ENCODE measurements at places on chromosomes 3 and 15.
A peak's percentile ranks its signal among the peaks of the same experiment; 100 is the strongest.

GRCh38 chr3:45527727-45528126, 66.8 kb upstream of the LIMD1 start:
- DNase-seq = no peak

GRCh38 chr15:78841376-78841706, 30.1 kb upstream of the ADAMTS7 start:
- no peak for DNase-seq

DNA sequence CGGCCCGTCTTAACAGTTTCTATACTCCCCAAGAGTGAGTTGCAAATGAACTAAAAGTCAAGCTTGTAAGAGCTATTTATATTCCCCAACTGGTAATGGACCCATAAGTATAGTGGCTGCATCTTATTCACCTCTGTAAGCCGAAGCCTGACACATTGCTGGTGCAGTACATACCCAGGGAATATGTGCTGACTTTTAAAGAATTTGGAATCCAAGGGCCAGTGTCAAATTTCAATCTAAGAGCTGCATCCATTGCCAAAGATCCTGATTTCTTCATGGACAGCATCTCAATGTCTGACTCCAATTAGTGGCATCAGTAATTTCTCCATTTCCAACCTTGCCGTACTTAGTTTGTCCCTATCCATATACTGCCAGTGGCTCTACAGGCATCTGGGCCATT, 42.0 kb downstream of the FRMD4B start:
- no peak for DNase-seq

DNA sequence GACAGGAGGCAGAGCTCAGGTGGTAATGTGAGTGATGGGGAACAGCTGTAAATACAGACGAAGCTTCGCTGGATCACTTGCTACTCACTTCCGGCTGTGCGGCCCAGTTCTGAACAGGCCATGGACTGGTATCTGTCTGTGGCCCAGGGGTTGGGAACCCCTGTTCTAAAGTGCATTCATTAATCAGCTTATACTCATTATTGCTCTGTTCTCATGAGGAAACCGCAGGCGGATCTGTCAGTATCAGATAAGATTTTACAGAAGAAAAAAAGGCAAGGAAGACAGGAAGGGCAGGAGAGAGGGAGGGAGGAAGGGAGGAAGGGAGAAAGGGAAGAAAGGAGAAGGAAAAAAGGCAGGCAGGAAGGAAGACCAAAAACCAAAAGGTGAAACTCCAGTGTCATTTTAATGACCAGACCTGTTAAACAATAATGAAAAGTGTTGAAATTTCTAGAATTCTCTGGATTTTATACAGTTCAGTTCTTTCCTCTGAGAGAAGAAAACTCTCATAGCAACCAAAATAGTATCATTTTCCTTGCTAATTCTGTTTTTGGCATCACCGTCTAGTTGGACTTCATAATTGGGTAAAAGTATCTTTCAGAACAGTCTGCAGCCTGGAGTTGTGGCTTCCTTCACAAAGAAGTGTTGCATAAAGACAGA, 128.0 kb upstream of the PROK2 start:
- no peak for DNase-seq

GRCh38 chr3:142998439-142998838, 2.9 kb upstream of the U2SURP start:
- DNase-seq = no peak

DNA sequence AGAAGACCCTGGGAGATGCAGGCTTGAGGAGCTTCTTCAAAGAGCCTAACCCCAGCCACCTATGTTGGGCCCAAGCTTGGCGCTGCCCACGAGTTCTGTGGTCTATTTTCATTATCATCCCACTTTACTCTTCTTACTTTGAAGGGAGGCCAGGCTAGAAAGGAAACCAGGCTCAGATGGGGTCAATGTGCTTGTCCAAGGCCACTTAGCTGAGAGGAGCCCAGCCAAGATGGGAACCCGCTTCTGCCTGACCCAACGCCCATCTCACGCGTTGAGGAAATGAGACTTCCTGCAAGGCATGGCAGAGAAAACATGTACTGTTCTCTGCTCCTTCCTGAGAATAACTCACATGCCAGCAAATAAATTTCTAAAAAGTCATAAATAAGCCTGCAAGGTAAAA, 486.3 kb upstream of the PROK2 start:
- DNase-seq = peak; percentile 26

DNA sequence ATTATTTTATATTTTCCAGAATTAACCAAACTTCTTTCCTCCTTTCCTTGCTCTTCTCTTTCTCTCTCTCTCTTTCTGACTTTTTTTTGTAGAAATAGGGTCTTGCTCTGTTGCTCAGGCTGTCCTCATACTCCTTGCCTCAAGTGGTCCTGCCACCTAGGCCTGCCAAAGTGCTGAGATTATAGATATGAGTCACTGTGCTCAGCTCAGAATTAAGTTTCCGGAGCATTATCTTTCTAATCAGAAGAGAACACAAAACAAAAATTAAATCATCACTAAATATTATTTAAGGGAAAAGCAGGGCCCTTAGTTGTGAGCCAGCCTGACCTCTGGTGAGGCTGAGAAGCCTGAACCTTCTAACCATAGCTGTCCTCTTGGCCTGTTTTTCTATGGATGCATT, 168.2 kb downstream of the SOX2 start:
- no peak for DNase-seq

GRCh38 chr15:34282384-34282783, 55.2 kb downstream of the SLC12A6 start:
- DNase-seq = no peak

DNA sequence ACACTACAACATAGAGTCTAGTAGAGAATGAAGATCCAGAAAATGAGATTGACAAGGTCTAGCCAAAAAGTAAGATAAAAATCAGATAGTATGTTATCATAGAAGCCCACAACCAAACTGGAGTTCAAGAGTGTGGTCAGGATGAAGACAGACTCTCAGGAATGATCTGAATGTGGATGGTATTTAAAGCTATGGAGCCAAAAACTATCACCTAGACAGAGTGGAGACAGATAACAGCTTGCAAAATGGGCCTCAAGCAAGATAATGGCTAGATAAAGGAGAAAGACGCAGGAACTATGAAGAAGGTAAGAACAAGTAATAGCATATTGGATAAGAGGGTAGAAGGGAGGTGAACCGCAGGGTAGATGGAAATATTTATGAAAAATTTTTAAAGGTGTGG, 35.4 kb downstream of the ZMAT3 start:
- DNase-seq = no peak

- no peak for DNase-seq
Measured at GRCh38 chr3:32413845-32414521, 22.3 kb downstream of the CMTM7 start.

- DNase-seq = no peak
Measured at GRCh38 chr3:78834910-78835309, 932.9 kb downstream of the ROBO1 start.

DNA sequence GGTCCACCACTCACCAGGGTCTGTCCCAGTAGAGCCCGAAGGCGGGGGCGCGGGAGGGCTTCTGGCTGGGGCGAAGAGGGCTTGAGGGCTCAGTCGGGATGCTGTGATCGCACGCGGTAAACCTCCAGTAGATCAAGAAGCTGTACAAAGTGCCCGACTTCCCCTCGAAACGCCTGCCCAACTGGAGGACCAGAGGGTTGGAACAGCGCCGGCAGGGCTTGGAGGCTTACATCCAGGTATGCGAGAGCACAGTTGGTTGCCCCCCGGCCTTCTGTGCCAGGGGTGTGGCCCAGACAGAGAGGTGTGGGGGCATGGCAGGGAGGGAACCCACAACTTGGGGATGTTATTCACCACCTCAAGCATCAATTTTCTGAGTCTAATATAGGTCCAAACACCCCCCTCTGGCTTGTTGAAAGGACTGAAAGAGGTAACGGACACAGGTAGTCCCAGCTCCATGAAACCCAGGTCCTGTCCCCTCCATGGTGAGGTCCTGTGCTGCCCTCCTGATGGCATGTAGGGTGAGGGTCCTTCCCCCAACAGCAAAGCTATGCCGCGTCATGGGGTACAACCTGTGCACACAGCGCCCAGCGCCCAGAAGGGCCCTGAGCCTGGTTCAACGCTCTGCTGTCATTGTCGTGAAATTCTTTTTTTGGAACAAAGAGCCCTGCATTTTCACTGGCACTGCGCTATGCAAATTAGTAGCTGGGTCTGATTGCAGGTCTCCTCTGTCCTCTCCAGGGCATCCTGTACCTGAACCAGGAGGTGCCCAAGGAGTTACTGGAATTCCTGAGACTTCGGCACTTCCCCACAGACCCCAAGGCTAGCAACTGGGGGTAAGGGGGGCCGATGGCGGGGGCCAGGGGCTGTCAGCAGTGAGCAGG, 1.2 kb downstream of the SNX22 start:
- no peak for DNase-seq

- DNase-seq = no peak
Measured at GRCh38 chr3:78867409-78868372, 900.1 kb downstream of the ROBO1 start.

DNA sequence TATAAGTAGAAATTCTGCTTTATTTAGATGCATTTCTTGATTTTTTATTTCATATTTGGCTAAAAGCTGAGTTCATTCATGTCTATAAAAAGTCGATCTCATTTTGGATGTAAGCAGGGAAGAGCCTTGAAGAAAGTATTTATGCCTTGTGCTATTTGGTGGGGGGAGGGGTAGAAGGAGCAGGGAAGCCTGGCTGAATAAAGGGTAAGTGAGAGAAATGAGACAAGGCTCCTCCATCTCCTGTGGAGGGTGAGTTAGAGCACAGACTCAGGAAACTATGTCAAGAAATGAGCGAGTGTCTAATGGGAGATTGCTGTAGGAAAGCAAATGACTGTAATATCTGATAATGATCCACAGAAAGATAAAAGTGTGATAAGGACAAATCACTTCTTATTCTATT, 121.8 kb upstream of the ATP11B start:
- no peak for DNase-seq

- no peak for DNase-seq
Measured at GRCh38 chr15:81108427-81108826, 25.6 kb upstream of the CFAP161 start.

GRCh38 chr3:62153231-62153630, 220.1 kb downstream of the FEZF2 start:
- no peak for DNase-seq

DNA sequence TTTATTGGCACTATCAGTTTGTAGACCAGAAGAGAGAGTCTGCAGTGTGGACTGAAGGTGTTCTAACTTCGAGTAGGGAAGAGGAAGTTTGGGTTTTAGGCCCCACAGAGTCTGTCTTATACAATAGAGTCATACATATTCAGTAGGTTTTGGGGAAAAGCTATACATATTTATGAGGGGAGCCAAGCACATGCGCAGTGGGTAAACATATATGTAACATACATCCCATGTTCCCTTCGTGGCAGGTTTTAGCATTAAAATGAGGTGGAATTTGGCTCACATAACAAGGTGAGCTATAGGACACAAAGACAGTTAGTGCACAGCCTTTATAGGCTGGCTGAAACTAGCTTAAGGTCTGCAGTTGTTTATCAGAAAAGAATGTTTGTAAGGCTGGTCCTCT, 4.9 kb downstream of the GALK2 start:
- no peak for DNase-seq

GRCh38 chr3:47291158-47291753, 8.5 kb downstream of the KLHL18 start:
- DNase-seq = no peak

DNA sequence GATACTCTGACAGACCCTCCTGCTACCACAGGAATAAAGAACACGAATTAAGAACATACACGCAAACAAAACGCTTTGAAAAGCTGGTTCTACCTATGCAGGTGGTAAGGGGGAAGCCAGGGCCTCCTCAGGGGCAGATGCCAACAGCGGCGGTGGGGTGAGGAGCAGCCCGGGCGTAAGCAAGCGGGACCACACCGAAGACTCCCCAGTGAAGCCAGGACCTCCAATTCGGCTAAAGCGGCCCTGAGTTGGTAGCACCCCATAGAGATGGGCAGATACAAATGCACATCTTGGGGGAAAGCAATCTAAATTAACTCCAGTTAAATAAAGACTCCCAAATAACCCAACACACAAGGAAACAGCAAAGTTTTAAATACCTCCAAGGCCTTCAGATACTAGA, 32.4 kb downstream of the NIPA2 start:
- DNase-seq = no peak

GRCh38 chr3:128328546-128329458, 137.9 kb downstream of the DNAJB8 start:
- no peak for DNase-seq

DNA sequence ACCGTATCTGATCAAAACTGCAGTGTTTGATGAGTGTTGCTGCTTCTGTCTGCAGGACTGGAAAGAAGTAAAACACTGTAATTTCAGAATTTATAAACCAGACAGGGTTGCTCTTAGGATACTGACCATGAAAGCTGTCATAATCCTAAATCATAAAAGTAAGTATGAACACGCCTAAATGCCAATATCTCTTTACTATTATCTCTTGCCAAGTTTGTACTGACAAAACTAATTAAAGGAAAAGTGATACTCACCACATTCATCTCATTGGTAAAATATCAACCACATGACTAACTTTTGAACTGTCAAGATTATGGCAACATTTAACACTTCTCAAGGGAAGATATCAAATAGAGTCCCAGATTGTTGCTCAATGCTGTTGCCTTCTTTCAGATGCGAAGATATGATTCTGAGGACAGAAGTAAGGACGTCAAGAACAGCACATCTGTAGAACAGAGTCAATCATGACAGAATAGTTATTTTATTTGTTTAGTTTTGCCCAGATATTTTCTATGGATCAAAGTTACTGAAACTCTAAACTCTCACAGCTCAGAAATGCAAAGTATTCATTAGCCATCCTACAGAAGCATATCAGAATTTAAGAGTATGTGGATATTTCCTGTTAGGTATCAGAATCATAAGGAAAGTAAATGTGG, 61.4 kb upstream of the COL8A1 start:
- no peak for DNase-seq

DNA sequence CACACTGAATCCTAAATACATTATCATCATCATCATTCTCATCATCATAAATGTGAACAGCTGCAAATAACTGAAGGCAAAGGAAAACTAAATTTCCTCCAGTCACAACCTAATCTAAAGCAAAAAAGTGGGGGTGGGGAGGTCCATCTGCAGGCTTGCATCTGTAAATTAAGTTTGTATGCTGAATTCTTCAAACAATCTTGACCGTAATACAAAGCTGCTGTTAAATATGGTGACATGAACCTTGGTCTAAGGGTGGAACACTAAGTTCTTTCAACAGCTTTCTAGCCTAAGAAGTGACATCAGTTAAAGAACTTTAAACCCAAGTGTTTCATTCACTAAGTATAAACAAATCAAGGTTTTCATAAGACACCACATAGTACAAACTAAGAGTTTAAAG, 4.3 kb downstream of the LRRFIP2 start:
- no peak for DNase-seq

GRCh38 chr3:155747286-155747945, 2.5 kb upstream of the PLCH1 start:
- DNase-seq = no peak

GRCh38 chr15:65388306-65389080, 10.7 kb upstream of the IGDCC3 start:
- DNase-seq = no peak

GRCh38 chr15:75597667-75598341, 18.7 kb upstream of the PTPN9 start:
- DNase-seq = no peak

DNA sequence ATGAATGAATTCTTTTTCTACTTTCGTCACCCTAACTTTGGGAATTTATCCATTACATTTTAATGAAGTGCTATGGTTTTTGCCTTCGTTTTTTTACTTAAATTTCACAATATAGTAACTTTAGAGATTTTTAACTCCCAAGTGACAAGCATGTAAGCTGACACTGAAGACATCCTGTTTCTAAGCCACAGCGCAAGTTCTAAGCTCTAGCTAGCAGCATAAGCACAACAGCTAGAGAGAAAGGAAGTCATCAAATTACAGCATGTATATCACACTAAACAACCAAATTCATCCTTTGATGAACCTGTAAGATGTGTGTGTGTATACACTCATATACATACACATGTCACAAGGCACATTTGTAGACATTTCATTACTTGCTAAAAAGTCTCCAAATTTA, 119.3 kb downstream of the P3H2 start:
- no peak for DNase-seq
